Mucosa of gallbladder (tissue), 1 donor: ENCODE measurements at places on chromosomes 3 and 15. TPM values are rescaled to one million over a fixed set of nuclear protein-coding genes. Genes with fewer than 3 reads are reported as not detected.
A peak's percentile ranks its signal among the peaks of the same experiment; 100 is the strongest.

DNA sequence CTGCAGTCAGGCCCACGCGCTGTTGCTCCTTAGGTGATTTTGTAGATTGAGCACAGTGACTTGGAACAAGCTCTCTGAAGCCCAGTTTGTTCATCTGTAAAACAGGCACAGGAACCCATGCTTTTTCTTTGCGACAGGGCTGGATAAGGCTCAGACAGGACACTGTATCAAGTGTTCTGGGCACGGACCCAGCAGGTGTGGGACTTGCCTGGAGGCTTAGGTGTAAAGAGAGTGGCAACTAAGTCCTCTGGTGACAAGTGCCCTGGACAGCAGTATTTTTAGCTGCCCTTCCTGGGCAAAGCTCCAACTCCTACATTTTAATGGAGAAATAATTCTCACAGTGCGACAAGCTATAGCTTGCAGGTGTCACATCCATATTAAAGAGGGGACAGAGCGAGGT, 32.2 kb downstream of the CD276 start:
- no peak for DNase-seq

GRCh38 chr3:190972840-190973270, 110.4 kb upstream of the GMNC start:
- no peak for DNase-seq

DNA sequence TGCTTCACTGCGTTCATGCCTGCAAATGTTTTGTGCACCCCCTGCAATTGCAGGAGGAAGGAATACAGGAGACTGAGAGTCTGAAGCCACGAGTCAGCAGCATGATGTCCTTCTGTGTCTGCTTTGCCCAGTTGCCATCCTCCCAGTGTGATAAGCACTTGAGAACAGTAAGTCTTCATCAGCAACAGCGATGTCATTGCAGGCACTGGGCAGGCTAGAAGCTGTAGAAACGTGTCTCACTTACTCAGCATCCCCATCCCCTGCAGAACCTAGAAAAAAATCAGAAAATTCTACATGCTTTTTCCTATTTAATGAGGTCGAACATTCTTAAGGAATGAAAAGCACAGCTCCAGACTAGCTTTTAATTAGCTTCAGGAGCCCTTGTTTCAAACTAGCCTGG, 156.5 kb upstream of the LPP start:
- no peak for DNase-seq

Gene MRPL3
- total RNA-seq = 51.1 TPM

- DNase-seq = no peak
Measured at GRCh38 chr3:55477306-55478303, 9.5 kb downstream of the WNT5A start.

GRCh38 chr3:127444761-127445160, 145.8 kb downstream of the TPRA1 start:
- no peak for DNase-seq

GRCh38 chr3:150737874-150738679, 24.9 kb downstream of the SIAH2 start:
- DNase-seq = peak; percentile 61

Gene PPP1R14D
- 23.4 TPM for total RNA-seq

Gene ASB14
- total RNA-seq = not detected

DNA sequence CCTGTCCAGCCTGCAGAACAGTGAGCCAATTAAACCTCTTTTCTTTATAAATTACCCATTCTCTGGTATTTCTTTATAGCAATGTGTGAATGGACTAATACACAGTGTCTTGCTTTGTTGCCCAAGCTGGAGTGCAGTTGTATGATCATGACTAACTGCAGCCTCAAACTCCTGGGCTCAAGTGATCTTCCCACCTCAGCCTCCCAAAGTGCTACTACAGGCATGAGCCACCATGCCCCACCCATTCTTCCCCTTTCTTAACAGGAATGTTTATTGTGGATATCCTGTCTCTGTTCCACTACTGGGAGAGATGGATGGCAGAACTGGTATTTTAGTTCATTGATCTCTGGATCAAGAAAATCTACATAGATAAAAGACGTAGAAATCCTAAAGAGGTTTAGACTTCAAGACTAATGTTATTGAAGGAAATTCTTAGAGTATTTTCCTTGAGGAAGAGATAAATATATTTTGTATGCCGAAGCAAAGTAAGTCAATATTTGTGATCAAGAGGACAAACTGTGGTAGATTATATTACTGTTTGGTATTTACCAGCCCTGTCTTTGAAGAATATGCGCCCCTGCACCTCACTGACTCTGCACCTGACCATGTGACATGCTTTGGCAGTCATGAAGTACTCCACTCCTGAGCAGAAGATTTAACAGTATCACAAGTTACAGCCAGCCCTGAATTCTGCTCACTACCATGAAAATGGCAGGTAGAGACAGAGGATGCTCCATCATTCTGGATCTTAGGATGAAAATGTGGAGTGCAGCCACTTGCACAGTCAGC, 42.9 kb downstream of the UACA start:
- no peak for DNase-seq

DNA sequence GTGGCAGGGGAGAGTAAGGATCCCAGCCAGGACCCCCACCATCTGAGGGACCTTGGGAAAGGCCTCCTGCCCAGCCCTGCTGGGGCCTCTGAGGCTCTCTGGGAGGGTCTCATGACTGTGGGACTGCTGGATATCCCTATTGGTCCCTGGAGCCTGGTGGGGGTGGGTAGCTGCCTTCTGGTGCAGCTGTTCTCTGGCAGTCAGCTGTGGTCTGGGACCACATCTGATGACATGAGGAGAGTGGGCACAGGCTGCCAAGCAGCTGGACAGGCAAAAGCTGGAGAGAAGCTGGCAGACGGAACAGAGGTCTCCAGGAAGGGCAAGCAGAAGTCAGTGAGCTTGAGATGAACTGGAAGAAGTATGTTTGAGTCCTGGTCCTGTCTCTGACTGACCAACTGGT, 22.4 kb downstream of the PLEKHO2 start:
- no peak for DNase-seq

DNA sequence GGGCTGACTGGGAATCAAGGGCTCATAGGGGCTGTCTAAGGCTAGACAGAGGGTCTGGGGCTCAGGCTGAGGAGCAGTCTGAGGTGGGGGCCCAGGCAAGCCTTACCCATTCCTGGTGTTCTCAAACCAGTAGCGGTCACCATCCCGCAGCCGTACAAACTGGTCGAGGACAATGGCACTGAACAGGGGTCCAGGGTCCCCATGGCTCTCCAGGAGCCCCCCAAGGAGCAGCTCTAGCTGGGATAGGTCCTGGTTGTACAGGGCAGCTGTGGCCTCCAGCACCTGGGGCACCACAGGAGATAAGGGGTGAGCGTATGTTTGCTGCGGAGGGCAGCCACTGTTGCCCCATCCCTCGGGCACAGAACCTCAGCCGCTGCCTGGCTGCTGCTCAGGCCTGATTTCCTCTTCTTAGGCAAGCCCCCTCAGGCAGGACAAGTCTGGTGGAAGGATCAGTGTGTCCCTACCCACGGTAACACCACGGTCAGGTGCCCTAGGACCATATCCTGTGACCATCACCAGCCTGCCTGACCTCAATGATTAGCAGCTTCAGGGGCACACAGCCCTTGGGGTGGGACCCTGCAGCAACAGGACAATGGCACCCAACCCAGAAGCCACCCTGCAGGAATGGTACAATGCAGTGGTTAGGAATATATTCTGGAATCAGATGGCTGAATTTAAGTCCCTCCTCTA, 5.9 kb downstream of the DUOX2 start:
- no peak for DNase-seq

Gene GPR149
- total RNA-seq = not detected

DNA sequence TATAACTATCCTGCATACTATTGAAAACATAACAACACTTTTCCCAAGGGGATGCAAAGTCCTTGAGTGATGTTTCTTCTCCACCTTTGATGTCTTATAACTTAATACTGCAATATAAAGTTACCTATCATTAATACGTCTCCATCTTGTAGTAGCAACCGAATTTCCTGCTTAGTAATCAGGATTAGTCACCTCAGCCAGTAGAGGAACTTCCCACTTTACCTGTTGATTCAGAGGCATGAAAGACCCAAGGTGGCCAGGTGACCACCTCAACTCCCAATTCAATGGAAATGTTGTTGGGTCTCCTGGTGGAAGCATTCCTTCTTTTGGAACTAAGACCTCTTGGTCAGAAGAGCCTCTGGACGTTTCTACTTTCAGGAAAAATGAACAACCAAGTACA, 3.5 kb upstream of the TMCC1 start:
- no peak for DNase-seq

GRCh38 chr15:56915888-56916287, 2.6 kb upstream of the TCF12 start:
- no peak for DNase-seq
